HepG2 (cell line): ENCODE measurements at places on chromosomes 3 and 15. TPM values are rescaled to one million over a fixed set of nuclear protein-coding genes. Genes with fewer than 3 reads are reported as not detected.

The CCR4 gene
- total RNA-seq, result 0.04 and 0.06 TPM in 2 replicates

The CDHR4 gene
- not detected in 2 replicates for total RNA-seq

The CCK gene
- total RNA-seq, result not detected in 2 replicates

- H3K4me3 ChIP-seq, result no peak overlapping the region
- DNase-seq, result no peak
- no peaks in the 10 kb centered on the region for H3K36me3 ChIP-seq
These were observed 331.3 kb upstream of the FRG2C start for GRCh38 chr3:75332794-75333193.

DNA sequence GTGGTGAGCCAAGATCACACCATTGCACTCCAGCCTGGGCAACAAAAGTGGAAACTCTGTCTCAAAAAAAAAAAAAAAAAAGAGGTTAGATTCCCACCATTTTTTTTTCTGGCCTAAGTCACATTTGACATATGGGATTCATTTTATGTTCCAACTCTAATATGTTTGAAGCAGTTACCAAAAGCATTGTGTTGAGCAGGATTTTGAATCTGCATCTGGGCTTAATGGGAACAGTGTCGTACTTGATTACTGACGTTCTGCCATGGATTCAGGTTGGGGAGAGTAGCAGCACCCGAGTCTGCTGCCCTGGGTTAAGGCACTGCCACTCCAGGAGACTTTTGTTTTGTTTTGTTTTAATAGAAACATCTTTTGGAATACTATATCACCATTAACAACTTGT, 348.7 kb upstream of the TBL1XR1 start:
- no peak overlapping the region for H3K27ac ChIP-seq
- no peaks in the 10 kb centered on the region for H3K36me3 ChIP-seq
- no peak overlapping the region for H3K4me3 ChIP-seq
- no peak for DNase-seq
